ENCODE measurements at places on chromosomes 1 and 21. TPM values are rescaled to one million over a fixed set of nuclear protein-coding genes. Genes with fewer than 3 reads are reported as not detected.

DNA sequence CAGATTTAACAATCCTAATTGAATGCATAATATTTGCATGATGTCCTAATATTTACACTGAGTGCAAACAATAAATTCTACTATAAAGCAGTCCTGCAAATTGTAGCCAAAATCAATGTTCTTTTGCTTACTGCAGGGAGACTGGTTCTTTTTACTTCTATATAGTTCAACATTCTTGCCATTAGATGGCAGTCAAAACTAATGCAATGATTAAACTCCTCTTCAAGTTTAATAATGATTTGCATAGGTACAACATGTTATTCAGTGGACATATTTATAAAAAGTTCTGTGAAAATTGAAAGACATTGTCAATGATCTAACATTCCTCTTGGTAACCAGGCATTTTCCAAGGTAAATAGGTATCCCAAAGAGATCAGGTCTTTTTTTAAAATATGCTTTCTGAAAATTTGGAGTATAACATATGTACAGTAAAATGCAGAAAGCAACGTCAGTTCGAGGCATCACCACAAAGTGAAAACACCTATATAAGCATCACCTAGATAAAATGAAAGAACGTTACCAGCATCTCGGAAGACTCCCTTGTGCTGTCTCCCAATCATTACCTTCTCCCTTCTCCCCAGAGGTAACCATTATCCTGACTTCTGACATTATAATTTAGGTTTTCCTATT lies 9.8 kb upstream of the FNBP1L start:
- no peak for DNase-seq
- no peaks in the 10 kb centered on the region for H3K27me3 ChIP-seq
- no peaks in the 10 kb centered on the region for H3K36me3 ChIP-seq
- no peak overlapping the region for H3K4me3 ChIP-seq
- H3K27ac ChIP-seq = no peak overlapping the region
- H3K4me1 ChIP-seq = no peaks in the 10 kb centered on the region

GRCh38 chr1:62437273-62437940 lies 558 bp downstream of the USP1 start:
- H3K27ac ChIP-seq = peak overlapping the region; percentile 98
- H3K27me3 ChIP-seq = no peaks in the 10 kb centered on the region
- H3K4me3 ChIP-seq = peak overlapping the region; percentile 88

GRCh38 chr1:41175546-41175945 lies 66.6 kb downstream of the SCMH1 start:
- H3K27ac ChIP-seq = no peak overlapping the region
- no peaks in the 10 kb centered on the region for H3K27me3 ChIP-seq
- no peak overlapping the region for H3K4me3 ChIP-seq
- H3K36me3 ChIP-seq = no peaks in the 10 kb centered on the region
- no peak for DNase-seq
- no peaks in the 10 kb centered on the region for H3K4me1 ChIP-seq

DNA sequence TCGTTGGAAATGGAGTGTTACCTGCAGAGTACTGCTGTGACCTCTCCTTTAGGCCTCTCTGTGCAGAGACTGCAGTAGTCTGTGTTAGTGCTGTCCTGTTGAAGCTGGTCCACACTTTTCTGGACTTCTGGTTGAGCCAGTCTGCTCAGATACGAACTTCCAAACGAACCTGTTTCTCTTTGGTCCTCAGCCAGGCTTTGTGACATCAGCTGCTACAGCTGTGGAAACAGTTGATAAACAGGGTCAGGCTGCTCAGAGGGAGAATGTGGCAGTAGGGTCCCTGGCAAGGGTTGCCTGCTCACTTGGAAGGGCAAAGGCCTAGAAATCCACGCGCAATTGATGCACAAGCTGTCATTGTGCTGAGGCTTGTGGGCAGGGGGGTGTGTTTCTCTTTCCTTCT lies 98.8 kb downstream of the NOS1AP start:
- peak overlapping the region; percentile 45 for H3K27ac ChIP-seq
- DNase-seq = peak; percentile 91
- no peaks in the 10 kb centered on the region for H3K36me3 ChIP-seq
- H3K4me1 ChIP-seq = peaks cover 4% of the 10 kb centered on the region
- no peaks in the 10 kb centered on the region for H3K27me3 ChIP-seq

DNA sequence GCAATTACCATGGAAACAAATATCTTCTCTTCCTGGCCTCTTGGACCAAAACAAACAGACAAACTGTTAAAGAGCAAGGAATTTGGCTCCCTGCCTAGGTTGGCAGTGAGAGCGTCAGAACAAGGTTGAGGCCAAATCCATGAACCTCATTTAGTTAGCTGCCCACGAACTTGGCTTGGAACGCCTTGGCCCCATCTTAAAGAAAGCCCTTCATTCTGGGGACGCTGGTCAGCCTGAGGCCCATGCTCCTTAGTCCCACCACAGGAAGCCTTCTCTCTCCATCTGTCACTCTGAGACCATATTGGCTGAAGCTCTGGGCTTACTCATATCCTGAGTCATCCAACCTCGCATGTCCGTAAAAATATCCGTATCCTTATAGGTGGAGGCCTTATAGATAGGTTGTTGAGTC lies 62.4 kb upstream of the DIRAS3 start:
- no peak for DNase-seq
- H3K36me3 ChIP-seq = no peaks in the 10 kb centered on the region
- no peaks in the 10 kb centered on the region for H3K27me3 ChIP-seq
- H3K4me1 ChIP-seq = no peaks in the 10 kb centered on the region

DNA sequence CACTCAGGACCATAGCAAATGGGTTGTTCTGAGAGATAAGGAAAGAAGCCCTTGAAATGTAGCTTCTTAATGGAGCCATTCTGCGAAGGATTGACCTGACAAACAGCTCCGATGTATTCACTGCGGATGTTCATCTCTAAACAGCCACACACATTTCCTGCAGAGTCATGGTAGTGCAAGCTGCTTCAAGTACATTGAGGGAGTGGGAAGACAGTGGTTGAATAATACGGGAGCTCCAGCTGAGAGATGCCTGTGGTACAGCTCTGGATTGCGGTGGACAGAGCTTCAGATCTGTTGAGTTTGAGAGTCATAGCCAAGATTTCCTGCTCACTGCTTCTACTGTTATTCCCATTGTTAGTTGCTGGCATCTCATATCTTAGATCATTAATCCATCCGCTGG lies 86.6 kb downstream of the ZBTB18 start:
- H3K27me3 ChIP-seq = no peaks in the 10 kb centered on the region
- no peak for DNase-seq
- H3K36me3 ChIP-seq = no peaks in the 10 kb centered on the region
- H3K4me1 ChIP-seq = no peaks in the 10 kb centered on the region
- H3K27ac ChIP-seq = no peak overlapping the region

Gene ITLN2
- 2.4 TPM for total RNA-seq

All from prostate gland (tissue), 2 donors.